Head of caudate nucleus (tissue), 42 donors: ENCODE measurements at places on chromosomes 4 and X.

GRCh38 chr4:41258783-41259182, 2.1 kb downstream of the UCHL1 start:
- DNase-seq: peak; percentile 67

DNA sequence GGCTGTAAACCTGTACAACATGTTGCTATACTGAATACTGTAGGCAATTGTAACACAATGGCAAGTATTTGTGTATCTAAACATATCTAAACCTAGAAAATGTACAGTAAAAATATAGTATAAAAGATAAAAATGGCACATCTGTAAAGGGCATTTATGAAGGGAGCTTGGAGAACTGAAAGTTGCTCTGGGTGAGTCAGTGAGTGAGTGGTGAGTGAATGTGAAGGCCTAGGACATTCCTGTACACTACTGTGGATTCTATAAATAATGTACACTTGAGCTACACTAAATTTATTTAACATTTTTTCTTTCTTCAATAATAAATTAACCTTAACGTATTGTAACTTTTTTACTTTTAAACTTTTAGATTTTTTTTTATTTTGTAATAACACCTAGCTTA, 5.0 kb upstream of the SHROOM4 start:
- no peak for DNase-seq

- peak; percentile 52 for DNase-seq
Observed at GRCh38 chrX:115949900-115950822, 220.4 kb upstream of the AGTR2 start.

DNA sequence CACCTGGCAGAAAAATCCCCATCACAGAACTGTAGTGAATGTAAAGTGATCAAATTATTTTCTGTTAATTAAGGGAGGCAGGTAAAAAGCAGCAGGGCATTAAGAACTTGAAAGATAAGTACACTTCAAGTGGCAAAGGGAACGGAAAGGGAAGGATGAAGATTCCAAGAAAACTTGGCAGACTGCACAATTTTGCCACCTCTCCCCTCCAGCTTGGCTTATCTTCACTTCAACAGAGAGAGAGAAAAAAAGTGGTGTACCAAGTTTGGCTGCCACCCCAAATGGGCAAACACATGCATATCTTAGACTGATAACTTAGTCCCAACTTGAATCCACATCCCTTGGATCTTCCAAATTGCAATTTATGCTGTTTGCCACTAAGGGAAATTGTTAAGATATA, 598.1 kb upstream of the ACTRT1 start:
- no peak for DNase-seq

DNA sequence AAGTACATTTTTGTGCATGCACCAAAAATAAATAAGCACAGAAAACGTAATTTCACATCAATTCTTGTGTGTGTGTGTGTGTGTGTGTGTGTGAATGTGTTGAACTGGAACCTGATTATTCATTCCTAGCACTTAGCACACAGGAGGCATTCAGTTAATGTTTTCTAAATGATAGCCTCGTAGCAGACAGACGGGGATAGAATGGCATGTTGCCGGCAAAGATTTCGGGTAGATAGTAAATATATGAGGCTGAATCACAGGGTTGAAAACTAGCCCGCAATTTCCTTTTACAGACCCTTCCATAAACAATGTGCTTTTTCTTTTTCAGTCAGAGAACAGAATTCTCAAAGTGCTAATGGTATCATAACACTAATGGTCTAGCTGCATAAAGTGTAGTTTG, 13.5 kb downstream of the MAOB start:
- DNase-seq: no peak
